ENCODE measurements at places on chromosomes 11 and 22. TPM values are rescaled to one million over a fixed set of nuclear protein-coding genes. Genes with fewer than 3 reads are reported as not detected.

Gene PRDM10
- total RNA-seq, result 3.6 TPM

Gene CRYBA4
- total RNA-seq, result not detected

Gene NXPE4
- total RNA-seq, result not detected

Gene MEI1
- total RNA-seq, result 1.3 TPM

Gene POLR2L
- 25.2 TPM for total RNA-seq

Gene OR5AK2
- not detected for total RNA-seq

Gene PRPF19
- 44.7 TPM for total RNA-seq

Gene ROBO4
- 132 TPM for total RNA-seq

Gene GUCY1A2
- under 0.01 TPM for total RNA-seq

Gene FGF3
- total RNA-seq, result not detected

Gene KDELR3
- 80.2 TPM for total RNA-seq

Gene XNDC1N
- 2.6 TPM for total RNA-seq

Gene CREBZF
- 48.9 TPM for total RNA-seq

Data from epithelial cell of umbilical artery (primary cell).